ENCODE measurements at places on chromosomes 5 and 9.

- DNase-seq = no peak
These were observed at the start of gene PAPPA for GRCh38 chr9:116153765-116154333. Gene PAPPA, plus strand, starts transcription at chr9:116153791. Its CDS starts 382 bp downstream, at chr9:116154173.

DNA sequence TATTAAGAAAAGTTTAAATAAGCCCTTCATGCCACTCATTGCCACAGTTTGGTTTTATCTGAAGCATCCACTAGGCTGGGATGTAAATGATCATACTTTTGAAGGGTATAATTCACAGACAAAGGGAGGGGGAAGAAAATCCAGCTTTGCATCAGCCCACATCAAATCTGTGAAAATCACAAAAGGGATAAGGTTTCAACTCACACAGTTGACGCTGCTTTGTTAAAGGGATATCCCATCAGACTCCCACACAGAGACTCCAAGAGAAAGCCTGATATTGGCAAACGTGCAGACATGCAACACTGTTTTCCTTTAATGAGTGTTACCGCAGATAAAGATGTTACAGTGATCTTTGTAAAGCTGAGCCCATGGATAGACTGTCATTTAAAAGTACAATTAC, 602.9 kb downstream of the TLE1 start:
- no peak for DNase-seq

DNA sequence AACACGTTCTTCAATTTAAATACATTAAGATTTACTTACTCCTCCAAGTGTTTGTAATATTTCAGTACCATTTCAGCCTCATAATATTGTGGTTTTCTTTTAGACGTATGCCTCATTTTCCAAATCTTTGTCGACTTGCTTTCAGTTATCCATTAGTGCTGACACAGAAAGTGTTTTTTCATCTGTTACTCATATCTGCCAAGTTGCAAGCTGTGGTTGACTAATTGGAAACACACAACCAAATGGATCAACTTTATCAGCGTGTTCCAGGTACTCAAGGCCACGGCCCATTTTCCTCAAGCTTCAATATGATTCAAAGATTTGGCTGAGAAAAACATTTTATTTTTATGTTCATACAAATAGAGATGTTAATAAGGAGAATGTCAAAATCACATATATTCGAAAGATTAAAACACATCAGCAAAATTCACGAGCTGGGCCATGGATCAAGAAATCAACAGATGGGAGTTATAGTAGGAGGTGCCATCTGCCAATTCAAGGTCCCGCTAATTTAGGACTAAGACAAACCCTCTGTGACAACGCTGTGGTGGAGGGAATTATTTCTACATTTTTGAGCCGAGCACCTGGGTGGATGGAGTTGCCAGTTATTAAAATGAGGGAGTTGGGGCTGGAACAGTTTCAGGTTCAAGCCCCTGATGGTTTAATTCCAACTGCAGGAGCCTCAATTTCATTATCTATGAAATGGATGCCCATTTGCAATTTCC, 27.2 kb upstream of the CCNJL start:
- no peak for DNase-seq

DNA sequence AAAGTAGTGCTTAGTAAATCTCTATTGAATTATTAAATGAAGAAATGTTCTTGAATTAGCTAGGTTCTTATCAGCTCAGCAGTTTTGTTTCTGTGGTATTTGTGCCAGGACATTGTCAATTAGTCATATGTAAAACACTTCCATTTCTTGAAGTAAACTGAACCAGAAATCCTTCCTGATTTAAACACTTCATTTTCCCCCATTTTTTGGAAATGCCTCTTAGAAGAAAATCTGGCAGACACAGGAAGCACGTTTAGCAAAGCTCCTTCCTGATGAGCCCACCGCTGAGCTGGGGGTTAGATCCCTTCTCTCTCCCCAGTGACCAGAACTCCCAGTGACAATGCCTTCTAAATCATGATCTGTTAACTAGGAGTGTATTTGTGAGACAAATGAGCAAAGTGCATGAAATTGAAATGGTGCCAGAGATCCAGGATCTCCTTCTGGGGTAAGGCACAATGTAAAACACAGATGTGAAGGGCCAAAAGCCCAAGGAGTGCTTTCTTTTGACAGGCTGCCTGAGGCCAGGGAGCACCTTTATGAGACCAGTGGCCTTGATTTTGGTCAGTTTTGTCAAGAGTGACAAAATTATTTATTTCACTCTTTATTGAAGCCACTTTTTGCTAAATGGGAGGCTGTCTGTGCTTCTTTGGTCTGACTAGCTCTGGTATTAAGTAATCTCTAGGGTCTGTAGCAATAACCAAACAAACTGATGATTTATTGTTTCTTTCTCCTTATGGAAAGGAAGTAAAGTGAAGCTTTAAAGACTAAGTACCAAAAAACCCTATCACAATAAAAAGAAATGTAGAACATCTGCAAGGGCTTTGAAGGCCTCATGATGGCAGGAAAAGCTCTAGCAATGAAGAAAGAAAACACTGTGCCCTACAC, 25.5 kb upstream of the RUSC2 start:
- DNase-seq = no peak

- DNase-seq = no peak
These were observed 125.8 kb downstream of the BOD1 start for GRCh38 chr5:173490681-173491080.

- DNase-seq = no peak
These were observed 119.2 kb downstream of the ZNF622 start for GRCh38 chr5:16346380-16346779.

GRCh38 chr9:88691811-88692210, 156.8 kb downstream of the NXNL2 start:
- no peak for DNase-seq

DNA sequence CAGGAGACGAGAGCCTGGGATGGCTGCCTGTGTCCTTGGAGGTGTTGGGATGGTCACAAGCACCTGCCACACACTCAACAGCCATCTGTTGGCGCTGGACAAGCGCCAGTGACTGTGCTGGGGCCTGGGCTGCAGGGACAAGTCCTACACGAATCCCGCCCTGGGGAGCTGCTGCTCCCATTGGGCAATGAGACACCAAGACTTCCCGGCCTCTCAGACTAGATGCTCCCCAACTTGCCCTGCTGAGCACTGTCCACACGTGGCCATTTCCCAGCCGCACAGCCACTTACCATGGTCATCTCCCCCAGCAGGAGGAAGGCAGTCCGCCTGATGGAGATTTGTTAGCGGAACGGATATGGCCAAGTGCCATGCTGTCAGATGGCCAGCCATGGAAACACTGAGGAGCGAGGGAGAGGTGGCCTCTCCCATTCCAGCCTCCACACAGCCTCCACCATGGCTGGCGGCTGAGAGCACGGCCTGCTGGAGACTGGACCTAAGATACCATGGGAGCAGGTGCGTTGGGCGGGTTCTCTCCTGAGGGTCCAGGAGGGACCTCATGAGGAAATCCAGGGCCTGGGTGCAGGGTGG, 43.9 kb downstream of the PRRT1B start:
- DNase-seq = no peak

DNA sequence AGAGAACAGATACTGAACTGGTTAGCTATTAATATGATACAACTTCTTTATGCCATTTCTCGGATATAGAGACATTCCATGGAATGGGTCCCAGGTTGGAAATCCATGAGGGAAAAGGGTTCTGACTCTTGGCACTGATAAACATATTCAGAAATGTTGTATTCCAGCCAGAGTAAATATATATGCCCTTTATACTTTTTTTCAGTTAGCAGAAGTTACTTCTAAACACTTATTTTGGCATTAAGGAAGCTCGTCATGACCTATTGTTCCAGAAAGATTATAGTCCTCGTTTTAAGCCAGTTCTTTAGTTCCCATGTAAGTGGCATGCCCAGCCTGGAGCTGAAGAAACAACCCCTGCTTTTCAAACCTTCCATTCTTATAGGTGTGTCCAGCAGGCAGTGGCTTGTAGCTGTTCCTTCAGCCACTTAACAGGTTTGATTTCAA, 181.6 kb downstream of the CD180 start:
- no peak for DNase-seq

- no peak for DNase-seq
These were observed 635 bp downstream of the NAA35 start for GRCh38 chr9:85941622-85941940.

GRCh38 chr5:84287951-84288350, 96.7 kb downstream of the EDIL3 start:
- DNase-seq = no peak

GRCh38 chr9:75000835-75001234, 27.3 kb downstream of the CARNMT1 start:
- no peak for DNase-seq

- DNase-seq = no peak
These were observed 665 bp downstream of the DNAJC18 start for GRCh38 chr5:139438707-139439012.

DNA sequence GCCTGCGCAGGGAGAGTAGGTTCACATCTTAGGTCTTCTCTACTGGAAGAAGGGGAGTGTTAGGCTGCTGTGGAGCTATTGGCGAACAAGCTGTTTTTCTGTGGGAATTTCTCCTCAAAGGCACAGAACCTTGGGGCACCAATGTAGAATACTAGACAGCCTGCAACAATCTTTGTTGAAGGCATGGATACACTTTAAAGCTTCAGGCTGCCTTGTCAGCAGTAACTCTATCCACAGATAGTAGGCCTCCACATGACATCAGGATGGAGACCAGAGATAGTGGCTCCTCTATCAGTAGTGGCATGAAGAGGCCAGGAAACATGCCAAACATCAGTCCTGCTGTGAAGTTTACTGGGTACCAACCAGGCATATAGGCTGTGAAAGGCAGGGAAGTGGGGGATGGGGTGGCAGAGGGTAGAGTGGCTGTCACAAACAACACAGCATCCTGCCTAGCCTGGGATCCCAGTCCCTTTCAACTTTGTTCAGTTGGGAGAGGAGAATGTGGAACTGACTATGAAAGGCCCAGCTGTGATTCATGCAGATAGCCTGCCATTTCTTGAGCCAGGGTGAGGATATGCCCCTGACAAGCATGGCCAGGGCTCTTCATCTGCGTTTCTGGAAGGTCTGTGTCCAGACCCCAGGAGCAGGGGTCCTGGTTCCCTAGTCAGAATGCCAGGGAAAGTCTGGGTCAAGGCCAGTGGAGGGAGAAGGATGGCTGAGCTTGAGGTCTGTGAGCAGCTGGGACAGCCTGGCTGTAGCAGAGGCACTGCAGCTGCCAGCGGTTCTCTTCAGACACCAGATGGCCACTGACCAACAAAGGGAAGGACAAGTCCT, 1.0 kb upstream of the HK3 start:
- no peak for DNase-seq

- no peak for DNase-seq
These were observed 64.7 kb downstream of the MEF2C start for GRCh38 chr5:88818296-88818695.

- DNase-seq = no peak
These were observed 17.0 kb upstream of the RNF20 start for GRCh38 chr9:101516655-101517054.

- DNase-seq = no peak
These were observed 252.2 kb downstream of the GOLPH3 start for GRCh38 chr5:31921852-31922305.

DNA sequence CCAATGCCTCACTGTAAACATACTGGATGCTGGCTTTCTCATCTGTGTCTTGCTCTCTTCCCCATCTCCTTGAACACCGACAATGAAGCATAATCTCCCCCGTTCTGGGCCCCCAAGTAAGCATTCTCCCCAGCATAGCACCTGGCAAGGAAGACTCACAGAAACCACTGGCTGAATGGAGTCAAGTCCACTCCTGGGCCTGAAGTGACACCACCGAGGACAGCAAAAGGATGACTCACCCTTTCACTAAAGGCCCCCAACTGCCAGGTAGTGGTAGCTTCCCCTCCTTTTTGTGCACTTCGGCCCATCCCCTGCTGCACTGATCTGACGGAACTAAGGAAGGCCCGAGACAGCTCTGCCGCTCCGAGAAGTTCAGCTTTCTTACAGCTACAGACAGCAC, 9.4 kb downstream of the VDAC1 start:
- DNase-seq = no peak

DNA sequence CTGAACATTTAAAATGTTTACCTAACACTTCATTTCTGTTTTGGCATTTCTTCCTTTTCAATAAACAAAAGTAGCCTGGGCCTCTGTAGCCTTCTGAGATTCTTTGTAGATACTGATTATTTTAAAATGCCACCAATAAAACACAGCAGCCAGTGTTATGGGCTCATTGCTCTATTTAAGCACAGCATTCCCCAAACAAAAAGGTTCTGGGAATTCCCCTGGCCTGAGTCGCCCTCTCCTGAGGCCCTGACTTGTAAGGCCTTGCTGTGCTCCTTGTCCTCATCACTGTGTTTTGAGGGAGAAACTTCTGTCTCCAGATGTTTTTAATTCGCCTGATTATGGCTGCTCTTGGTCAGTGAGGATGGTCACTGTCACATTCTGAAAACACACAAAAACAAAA, 33.0 kb upstream of the CTXN3 start:
- DNase-seq = no peak

- DNase-seq = no peak
These were observed 57.4 kb downstream of the ROPN1L start for GRCh38 chr5:10499066-10499465.

GRCh38 chr5:179278119-179278518, 67.1 kb downstream of the ADAMTS2 start:
- DNase-seq = no peak

- no peak for DNase-seq
These were observed 123.0 kb upstream of the MEF2C start for GRCh38 chr5:89005990-89006389.

GRCh38 chr5:147305147-147305546, 70.3 kb downstream of the STK32A start:
- no peak for DNase-seq

DNA sequence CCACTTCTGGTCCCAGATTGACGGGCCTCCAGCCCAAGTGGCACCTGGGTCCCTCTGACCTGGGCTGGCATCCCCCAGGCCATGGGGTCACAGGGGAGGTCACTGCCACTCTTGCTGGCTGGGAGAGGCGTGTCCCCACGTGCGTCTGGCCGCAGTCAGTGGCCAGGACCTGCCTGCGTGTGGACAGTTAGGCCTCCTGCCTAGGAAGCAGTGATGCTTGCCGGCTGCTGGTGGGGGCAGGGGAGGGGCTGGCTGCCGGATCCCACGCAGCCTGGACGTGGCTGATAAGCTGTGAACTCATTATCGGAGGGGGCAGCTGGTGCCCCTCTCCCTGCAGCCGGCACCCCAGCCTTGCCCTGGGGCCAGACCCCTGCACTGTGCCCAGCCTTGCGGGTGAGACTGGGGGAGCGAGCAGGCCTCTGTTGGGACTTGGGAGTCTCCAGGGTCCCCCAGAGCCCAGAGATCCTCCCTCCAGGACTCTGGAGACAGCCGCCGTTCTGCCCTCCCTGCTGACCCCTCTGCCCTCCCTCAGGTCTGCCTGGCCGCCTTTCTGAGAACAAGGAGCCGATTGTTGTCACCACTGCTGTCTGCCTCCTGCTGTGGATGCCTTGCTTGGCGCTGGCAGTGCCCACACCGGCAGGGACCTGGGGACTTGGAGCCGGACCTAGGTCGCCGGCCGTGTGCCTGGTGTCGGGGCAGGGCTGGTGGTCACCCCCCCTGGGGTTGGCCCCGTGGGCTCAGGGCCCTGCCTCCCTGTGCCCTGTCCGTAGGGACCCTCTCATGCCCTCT, 12.3 kb downstream of the RXRA start:
- no peak for DNase-seq

DNA sequence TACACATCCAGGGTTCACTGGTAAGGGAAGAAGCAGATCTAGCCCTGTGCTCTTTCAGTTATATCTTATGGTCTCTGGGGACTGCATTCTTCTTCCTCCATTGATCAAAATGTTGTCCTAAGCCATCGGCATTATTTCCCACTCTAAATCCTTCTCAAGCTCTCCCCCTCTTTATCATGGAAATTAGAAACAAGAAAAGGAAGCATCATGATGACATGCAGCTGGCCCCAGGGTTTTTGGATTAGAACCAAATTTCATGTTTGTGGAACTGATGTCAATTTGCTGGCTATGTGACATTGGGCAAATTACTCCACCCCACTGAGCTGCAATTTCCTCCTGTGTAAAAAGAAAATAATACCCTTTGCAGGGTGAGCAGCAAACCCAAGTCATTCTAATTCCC, 39.5 kb downstream of the MFAP3 start:
- DNase-seq = no peak

All from activated CD4-positive, alpha-beta T cell treated with anti-CD3 and anti-CD28 coated beads for 48 hours (primary cell).